CD4-positive, alpha-beta T cell treated with Interleukin-6 at 100 ng/mL for 8 hours (primary cell): ENCODE measurements at places on chromosomes 5 and 9.

GRCh38 chr5:10424124-10424731 lies 17.5 kb upstream of the ROPN1L start:
- no peak for DNase-seq

DNA sequence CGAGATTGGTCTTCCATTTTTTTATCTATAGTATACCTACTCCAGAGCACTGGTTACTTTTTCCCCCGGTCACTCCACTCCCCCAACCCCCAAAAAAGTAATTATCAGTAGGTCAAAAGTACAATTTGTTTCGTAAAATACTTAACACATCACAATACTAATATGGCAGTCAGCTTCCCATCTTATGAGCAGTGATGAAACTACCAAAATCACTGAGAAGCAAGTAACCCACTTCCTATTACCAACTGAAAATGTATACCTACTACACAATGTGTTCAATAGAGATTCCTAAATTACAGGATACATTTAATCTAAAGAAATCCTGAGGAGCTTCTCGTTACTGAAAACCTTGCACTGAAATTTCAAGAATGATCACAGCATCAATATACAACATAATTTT lies 1.9 kb downstream of the CERT1 start:
- DNase-seq: no peak

GRCh38 chr5:60497706-60498500 lies 202.1 kb downstream of the DEPDC1B start:
- DNase-seq: no peak

- DNase-seq: no peak
These were observed 209.5 kb downstream of the YTHDC2 start for GRCh38 chr5:113723021-113723420.

- no peak for DNase-seq
These were observed at the start of gene PHYHD1 for GRCh38 chr9:128920381-128921058. TSS of gene PHYHD1 (plus strand) at chr9:128920982. CDS start at chr9:128922324, 1,342 bp downstream.

DNA sequence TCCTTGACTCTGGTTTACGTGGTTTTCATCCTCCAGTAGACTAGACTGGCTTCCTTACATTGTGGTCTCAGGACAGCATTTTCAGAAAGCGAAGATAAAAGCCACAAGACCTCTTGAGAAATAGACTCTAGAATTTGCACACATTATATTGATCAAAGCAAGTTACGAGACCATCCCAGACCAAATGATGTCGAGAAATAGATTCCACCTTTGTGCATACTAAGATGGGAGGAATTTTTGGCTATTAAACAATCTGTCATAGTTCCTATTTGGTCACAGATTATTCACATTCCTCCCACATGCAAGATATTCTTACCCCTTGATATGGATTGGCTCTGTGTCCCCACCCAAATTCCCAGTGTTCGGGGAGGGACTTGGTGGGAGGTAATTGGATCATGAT lies 65.6 kb downstream of the TEX10 start:
- no peak for DNase-seq
